M059J (cell line): ENCODE measurements at places on chromosomes 4 and X.

DNA sequence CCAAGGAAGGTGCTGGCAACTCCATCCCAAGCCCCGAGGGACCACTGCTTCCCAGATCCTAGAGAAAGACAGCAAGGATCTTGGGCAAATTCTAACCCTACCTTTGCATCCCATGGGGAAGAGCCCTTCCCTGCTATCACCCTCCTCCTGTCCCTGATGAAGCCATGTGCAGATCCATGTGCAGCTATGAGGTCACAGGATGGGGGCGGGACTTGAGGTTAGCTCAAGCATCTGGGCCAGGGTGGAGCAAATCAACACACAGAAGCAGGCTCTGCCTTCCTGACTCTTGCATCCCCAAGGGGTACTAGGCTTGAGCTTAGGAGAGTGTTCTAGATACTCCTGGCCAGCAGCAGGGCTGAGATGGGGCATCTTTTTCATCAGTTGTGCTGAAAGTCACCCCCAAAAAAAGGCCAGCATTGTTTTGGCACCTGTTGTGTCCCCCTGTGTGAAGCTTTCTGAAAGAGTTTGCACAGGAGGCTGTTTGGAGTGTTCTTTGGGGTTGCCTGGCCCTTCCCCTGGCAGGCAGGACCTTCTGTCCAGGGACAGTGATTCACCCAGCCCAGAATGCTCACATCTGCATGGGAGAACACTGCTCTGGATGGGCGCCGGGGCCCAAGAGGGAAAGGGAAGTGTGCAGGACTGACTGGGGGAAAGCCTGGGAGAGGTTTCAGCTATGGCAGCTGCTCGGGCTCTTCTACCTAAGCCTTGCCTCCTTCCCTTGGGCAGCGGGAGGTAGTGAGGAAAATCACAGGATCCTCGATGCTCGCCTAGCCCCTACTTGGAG, 50.8 kb downstream of the PRPS1 start:
- peak; percentile 78 for DNase-seq

- peak; percentile 1 for DNase-seq
Measured at GRCh38 chr4:130336585-130337217, 1240.7 kb downstream of the C4orf33 start.

- DNase-seq = peak; percentile 3
Measured at GRCh38 chrX:113920661-113921060, 663.2 kb upstream of the HTR2C start.

DNA sequence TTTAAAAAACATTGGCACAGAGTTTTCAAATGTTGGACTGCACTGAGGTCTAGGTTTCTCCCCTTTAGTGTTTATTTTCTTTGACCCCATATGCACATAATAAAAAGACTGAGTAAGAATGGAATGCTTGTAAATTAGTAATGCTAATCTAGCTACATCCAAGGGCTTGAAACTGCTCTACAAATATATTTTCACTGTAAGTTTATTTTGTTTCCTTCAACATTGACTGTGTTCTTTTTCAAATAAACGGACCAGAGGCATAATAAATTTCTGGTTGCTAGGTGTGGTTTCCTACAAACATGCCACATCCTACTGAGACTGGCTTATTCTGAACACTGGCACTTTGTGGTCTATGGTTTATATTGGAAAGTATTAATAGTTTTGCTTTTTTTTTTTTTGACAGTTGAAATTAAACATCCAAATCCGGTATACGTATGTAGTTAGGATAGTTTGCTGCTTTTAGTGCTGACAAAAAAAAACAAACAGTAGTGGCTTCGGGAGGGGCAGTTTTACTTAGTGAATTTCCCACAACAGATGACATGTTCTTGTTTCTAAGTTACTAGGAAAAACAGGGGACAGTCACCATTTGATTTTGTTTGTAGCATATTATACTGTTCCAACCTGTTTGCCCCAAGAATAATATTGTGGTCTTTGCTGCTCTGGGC, 13.2 kb downstream of the CA5B start:
- peak; percentile 95 for DNase-seq

- peak; percentile 14 for DNase-seq
Measured at GRCh38 chrX:121120690-121121605, 73.5 kb downstream of the GLUD2 start.

DNA sequence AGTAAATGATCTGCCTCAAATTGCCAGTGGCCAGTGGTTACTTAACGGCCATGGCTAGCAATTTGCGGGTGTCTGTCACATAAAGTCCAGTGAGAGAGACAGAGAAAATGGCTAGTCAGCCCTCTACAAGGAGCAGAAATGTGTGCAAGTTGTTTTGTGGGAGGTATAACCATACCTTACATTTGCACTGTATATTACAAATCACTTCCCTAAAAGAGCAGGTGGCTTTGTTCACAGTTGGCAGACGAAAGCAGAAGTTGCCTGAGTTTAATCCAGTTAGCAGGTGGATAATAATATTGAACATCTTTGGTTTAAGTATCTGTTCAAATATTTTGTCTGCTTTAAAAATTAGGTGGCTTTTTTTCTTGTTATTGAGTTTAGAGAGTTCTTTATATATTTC, 15.6 kb downstream of the SRPX start:
- DNase-seq = no peak

DNA sequence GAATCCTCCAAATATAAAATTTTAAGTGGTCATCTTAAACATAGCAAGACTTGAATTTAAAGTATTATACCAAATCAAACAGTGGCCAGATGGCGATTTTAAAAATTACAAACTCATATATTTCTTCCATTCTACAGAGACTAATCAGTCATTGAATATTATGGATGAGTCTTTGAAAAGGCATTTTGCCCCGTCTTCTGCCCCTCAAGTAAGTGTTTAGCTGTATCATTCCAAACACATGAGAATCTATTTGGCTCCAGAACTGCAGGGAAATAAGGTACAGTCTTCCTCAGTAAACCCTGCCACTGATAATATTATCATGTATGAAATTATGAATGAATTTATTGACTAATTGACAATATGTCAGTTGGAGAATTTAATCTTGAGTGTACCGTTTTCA, 191.0 kb downstream of the SLC7A11 start:
- DNase-seq = no peak

DNA sequence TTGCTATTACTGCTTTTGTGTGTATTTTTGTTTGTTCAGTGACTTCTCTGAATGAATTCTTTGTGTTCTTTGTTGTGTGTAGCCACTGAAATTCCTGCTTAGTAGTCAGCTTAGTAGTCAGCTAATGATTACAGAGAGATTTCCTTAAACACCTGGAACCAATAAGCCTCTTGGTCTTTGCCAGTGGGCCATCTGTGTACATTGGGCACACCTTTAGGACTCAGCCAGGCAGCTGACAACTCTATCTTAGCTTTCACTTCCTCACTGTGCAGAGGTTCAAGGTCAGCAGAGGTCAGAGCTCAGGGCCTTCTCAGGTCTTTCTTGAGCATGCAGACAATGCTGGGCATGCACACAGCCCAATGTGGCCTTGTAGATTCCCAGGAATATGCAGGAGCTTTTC, 59.3 kb downstream of the RWDD4 start:
- DNase-seq = no peak

DNA sequence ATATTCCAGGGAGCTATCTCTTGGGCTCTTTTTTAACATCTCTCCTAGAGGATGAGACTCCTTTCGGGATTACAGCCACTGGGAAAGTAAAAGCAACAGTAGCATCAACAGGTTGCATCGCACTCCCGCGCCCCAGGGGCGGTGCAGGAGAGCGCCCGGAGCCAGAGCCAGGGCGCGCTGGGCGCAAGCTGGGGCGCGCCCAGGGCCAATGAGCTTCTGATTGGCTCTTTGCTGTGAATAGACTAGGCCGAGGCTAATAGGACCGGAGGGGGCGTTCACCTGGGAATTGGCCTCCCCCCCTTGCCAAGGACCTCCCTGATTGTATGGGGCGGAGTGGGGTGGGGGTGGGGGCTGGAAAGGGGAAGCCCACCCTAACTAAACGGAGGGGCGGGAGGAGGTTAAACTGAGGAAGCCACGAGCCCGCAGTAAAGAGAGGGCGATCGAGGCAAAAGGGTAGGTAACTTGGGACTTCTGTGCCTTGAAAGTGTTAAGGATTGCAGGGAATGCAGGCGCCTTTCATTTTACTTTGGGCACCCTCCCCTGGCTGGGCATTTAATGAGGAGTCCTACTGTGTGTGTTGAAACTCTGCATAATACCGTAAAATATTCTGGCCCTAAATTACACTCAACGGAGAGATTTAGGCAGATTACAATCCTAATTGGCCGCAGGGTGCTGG, 1.1 kb upstream of the ATOH1 start:
- DNase-seq = no peak

DNA sequence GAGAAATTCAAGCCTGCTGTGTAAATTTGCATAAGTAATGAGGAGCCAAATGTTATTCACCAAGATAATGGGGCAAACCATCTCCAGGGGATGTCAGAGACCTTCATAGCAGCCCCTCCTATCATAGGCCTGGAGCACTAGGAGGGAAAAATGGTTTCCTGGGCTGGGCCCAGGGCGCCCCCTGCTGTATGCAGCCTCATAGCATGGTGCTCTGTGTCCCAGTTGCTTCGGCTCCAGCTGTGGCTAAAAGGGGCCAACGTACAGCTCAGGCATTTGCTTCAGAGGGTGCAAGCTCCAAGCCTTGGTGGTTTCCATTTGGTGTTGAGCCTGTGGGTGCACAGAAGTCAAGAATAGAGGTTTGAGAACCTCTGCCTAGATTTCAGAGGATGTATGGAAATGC, 859.3 kb downstream of the RPA4 start:
- DNase-seq = no peak

DNA sequence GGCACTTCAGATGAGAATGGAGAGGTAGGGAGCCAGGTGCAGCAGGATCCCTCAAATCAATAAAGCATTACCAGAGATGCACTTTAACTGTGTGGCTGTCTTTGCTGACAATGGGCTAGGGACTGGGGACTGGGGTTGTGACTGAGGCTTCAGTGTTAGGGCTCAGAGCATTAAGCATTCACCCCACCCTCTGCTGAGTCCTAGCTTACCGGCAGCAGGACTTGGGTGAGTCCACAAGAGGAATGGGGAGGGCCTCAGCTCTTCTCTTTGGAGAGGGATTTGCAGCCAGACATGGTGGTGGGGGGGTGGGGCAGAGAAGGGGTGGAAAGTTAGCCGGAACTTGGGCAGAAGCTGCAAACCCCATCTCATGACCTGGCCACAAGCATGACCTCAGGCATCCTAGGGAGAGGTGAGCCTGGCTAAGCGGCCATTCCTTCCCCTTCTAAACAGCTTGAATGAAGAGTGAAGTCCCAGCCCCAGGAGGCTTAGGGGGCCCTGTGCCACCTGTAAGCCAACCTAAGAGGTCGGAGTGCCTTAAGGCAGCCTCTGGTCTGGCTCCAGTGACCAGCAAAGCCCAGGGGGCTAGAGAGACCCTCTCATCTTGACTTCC, 78.4 kb downstream of the STARD8 start:
- no peak for DNase-seq

DNA sequence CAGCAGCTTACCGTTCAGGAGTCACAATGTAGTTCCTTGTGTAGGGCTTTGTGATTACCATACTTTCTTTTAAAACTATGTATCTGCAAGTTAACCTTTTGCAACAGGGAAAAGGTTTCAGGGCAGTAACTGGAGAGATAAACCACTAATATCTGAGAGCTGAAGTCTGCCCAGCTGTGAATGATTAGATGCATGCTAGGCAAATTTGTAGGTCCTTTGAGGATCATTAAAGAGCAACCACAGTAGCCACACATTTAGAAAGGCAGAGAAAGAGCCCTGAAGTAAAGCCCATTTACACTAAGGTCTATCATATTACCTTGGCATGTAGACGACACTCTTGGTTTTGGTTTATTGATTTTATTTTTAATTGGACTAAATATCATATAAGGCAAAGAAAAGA, 60.0 kb downstream of the ATP8A1 start:
- no peak for DNase-seq

DNA sequence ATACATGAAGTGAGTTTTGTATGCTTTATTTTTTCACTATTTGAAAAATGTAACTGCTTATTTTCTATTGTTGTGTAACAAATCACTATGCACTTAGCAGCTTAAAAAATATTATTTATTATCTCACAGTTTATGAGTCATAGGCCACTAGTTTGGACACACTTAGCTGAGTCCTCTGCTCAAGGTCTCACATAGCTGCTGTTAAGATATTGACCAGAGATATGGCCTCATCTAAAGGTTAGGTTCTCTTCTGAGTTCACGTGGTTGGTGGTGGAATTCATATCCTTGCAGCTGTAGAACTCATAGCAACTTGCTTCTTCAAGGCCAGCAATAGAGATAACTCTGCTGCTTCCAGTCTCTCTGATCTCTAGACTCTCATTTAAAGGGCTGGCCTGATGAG, 534.4 kb downstream of the SPRY1 start:
- DNase-seq = no peak

DNA sequence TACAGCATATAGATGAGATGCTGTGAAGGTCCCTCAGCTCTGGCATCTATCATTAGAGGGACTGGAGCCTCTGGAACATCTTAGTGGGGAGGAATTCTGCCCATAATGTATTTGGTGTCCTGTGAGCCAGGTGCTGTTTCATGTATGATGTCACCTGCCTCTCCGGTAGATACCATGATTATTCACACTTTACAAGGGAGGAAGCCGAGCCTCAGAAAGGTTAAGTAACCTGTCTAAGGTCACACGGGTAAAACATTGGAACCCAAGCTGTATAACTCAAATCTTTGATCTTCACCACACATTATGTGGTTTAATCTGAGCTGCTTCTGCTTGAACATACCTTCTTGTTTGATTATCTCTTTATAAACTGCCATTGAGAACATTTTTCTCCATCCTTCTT, 442.8 kb downstream of the BCOR start:
- DNase-seq = no peak

GRCh38 chrX:7378406-7378805, 230.5 kb upstream of the PUDP start:
- no peak for DNase-seq

DNA sequence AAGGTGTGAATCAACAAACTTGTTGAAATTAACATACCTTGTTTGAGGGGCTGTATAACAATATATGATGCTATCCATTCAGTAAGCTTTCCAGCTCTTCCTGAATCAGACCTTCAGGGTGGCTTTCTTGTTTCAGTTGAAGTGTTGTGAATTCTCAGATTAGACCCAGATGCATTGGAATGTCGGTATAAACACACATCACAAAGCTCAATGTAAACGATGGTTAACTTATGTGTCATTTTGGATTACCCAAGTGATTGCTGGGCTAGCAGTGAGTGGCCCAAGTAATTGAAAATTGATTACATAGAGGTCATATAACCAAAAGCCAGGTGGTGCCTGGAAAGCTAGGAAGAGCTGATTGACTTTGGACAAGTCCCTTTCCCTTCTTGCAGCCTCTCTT, 115.0 kb downstream of the SHROOM4 start:
- no peak for DNase-seq

DNA sequence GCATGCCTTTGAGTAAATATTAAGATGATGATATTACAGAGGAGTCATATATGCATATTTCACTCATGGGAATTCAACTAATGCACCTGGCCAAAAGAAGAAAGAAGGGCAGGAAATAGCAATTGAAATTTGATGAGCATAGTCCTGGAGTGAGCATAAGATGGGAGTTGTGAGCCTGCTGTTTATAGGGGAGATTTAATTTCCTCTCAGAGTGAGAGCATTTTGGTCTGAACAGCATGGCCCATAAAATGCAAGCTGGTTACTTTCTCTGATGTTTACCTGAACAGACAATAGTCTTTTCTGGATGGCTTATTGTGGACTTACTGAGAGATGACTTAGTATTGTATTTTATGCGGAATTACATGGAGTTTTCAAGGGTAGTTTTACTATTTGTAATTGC, 53.6 kb downstream of the FHIP1A start:
- DNase-seq = no peak
